ENCODE measurements at places on chromosomes 3 and 15. TPM values are rescaled to one million over a fixed set of nuclear protein-coding genes. Genes with fewer than 3 reads are reported as not detected.

CYP1A2 gene
- not detected for total RNA-seq

PP2D1 gene
- not detected for total RNA-seq

TGM4 gene
- total RNA-seq = not detected

C3orf22 gene
- total RNA-seq = not detected

KNG1 gene
- total RNA-seq = not detected

UROC1 gene
- total RNA-seq = not detected

AADAC gene
- total RNA-seq = not detected

POLR2M gene
- total RNA-seq = 80.5 TPM

GRCh38 chr15:40984964-40985363 is 31.7 kb downstream of the CHAC1 start:
- ATAC-seq = no peak

DNA sequence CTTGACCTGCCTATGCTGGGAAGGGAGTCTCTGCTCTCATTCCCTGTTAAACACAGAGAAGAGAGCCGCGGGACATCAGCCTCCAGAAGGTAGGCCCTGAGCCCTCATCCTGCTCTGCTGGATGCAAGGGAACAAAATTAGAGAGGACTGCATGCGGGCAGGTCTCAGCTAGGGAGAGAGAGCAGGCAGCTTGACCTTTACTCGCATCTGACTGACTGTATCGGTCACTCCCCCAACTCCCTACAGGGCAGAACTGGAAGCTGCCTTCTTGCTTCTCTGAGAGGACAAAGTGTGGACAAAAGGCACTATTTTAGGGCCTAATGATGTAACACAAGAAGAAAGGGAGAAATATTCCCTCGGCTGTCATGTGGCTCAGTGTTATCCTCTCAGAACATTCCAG is 38.7 kb upstream of the ATOSA start:
- ATAC-seq = no peak

DNA sequence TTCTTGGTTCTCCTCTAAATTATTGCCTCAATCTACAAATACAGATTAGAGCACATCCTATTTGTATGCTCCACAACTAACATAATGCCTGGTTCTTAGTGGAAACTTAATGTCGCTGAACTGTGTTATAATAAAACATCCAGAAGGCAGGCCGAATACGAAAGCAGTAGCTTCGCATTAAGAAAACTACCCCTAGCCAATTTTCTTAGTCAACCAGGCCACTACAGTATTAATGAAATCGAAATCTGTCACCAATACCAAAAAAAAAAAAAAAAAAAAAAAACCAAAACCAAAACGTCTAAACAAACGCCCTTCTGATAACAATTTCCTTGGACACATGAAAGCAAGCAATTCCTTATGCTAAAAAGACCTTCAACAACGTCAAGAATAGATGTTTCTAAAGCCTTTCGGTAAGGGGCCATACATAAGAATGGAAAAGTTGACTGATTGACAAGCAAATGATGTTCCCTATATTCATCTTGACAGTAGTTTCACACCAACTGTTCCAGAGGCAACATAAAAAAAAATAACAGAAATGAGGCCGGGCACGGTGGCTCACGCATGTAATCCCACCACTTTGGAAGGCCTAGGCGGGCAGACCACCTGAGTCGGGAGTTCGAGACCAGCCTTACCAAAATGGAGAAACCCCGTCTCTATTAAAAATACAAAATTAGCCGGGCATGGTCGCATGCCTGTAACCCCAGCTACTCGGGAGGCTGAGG is 1.3 kb downstream of the DENND6A start:
- ATAC-seq = no peak

DNA sequence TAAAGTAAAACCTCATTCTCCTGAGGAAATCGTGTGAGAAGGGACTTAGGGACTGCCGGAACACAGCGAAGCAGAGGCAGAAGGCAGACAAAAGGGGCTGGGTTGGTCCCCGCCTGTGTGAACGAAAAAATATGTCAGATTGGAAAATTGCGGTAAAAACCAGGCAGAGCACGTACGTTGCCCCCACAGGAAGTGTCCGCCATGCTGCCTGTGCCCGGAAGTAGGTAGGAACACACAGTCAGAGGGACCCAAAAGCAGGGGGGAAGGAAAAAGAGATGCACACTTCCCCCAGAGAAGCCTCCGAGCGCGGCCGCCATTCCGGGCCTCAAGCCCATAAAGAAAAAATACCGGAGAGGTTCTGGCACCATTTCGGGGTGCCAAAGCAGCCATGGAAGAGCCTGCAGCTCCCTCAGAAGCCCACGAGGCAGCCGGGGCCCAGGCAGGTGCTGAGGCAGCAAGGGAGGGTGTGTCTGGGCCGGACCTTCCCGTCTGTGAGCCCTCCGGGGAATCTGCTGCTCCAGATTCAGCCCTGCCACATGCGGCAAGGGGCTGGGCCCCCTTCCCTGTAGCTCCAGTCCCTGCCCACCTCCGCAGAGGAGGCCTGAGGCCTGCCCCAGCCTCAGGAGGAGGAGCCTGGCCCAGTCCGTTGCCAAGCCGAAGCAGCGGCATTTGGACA is at the start of gene MKRN3:
MKRN3 (plus strand) TSS at position 280 of the 676 bp plus-strand sequence; CDS start at position 389, 109 bp downstream.
- ATAC-seq = no peak

All from gastroesophageal sphincter (tissue), 4 donors.